ENCODE measurements at places on chromosomes 2 and 18.

- no peak for DNase-seq
Measured at GRCh38 chr2:72292433-72292832, 144.8 kb upstream of the CYP26B1 start.

DNA sequence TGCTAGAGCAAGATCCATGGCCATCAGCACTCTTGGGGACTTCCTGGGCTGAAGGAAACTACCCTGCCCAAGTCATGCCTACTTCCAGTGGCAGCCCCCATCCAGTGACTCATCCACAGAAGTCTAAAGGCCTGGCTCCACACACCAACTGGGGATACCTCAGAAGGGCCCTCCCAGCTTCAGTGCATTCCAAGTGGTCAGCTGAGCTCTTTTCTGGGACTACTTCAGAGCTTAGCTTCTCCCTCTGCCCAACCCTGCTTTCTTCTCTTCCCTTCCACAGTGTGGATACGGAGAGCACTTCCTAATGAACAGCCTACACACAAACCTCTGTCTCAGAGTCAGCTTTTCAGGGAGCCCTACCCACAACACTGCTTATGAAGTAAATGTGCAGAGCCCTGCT is 66.5 kb downstream of the CLHC1 start:
- no peak for DNase-seq

- DNase-seq, result no peak
Measured at GRCh38 chr2:30230497-30231211, 680 bp upstream of the LBH start.

DNA sequence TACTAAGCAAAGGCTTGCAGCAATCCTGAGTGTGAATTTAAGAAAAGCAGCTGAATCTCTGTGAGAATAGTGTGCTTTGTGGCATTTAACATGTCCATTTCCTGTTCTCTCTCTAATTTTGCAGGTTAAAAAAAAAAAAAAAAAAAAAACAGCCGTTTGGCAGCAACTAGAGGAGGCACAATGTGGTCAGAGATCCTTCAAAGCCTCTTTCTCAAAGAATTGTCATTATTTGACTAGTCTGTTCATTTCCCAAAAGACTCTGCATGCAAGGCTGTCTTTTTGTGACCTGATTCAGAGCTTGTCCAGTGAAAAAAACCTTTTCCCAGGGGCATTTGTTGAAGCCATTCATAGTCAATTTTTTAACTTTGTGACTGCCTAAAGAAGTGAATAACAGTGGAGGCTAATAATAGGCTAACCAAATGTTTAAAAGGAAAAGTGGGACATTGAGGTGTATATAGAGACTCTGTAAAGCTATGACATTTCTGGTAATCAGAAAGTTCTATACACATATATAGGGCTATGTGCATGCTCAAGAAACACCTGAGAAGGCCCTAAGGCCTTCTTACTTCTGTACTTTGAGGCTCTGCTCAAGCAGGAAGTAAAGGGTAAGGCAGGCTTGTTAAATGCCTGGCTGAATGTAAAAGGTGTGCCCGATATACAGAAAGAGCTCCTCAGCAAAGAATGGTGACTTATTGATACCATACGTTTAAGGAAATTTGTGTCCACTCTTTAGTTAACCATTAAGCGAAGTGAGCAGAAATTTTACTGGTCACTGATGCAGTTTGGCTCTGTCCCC is 289.6 kb upstream of the RAB6C start:
- DNase-seq, result no peak
